ENCODE measurements at places on chromosomes 11 and 22.
A peak's percentile ranks its signal among the peaks of the same experiment; 100 is the strongest.

DNA sequence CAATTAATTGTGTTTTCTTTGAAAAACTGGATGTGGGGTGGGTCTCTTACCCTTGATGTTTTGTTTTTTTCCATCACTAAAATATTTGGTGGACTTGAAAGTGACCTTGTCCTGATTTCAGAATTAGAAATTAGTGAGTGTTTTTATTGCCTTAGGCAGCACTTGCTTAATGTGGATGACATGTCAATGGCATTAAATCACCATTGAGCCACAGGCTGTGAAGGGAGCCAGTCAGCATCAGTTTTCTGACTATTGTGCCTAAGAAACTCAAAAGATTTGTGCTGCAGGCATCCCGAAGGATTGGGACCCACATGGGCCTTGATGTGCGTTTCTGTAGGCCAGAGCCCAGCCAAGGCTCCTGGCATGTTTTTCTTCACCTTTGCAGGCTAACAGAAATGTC lies 53.8 kb downstream of the SWAP70 start:
- no peak for DNase-seq

GRCh38 chr11:90343673-90344072 lies 120.8 kb upstream of the CHORDC1 start:
- no peak for DNase-seq

- DNase-seq, result no peak
Observed at GRCh38 chr11:78214331-78215194, 25.8 kb downstream of the USP35 start.

- no peak for DNase-seq
Observed at GRCh38 chr11:42265072-42265471, 805.6 kb upstream of the LRRC4C start.

- DNase-seq, result no peak
Observed at GRCh38 chr11:116262370-116262769, 510.4 kb downstream of the BUD13 start.

GRCh38 chr22:22910272-22911240 lies 22.9 kb downstream of the IGLL5 start:
- DNase-seq, result no peak

DNA sequence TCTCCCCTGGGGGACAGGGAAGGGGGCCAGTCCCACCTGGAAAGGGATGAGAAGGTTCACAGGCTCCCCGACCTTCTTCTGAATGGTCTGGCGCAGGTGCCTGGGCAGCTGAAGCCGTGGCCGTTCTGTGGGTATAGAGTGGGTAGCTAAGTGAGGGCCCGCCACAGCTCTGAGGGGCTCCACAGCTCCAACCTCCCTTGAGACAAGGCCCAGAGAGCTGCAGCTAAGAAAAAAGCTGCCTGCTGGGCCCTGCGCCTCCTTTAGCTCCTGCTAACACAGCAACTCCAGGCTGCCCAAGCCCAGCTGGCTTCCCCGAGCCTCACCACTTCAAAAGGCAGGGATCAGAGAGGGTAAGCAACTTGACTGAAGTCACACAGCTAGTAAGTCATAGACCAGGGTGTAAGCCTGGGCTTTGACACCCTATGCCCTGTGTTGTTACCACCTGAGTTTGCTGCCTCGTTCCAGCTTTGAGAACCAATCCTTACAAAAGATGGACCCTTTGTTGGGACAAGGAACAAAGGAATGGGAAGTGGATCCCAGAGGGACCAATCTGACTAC lies 18.5 kb downstream of the MYBPC3 start:
- DNase-seq, result no peak

GRCh38 chr11:131186629-131187101 lies 183.8 kb upstream of the NTM start:
- peak; percentile 13 for DNase-seq

GRCh38 chr11:38547462-38547861 lies 1949.4 kb upstream of the RAG2 start:
- DNase-seq, result no peak

DNA sequence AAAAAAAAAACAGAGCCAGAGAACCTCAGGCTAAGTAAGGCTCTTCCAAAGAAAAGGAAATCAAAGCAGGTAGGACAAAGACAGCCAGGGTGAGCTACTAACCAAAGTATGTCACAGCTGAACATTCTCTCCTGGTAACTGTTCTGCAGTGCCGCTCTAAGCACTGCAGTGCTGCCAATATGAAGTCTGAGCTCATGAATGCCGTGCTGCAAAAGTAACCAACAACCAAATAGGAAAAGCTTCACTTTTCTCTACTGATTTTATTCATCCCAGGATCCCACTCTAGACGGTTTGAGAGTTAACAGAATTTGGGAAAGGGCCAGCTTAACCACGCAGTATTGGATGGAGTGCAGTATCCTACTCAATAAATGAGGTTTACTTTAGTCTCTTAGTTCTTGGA lies 3.5 kb downstream of the SIK3 start:
- no peak for DNase-seq
